ENCODE measurements at places on chromosomes 3 and 15.
A peak's percentile ranks its signal among the peaks of the same experiment; 100 is the strongest.

GRCh38 chr3:184727357-184728009, 15.6 kb upstream of the MAGEF1 start:
- DNase-seq = no peak

- no peak for DNase-seq
Observed at GRCh38 chr3:122392868-122393844, 9.2 kb downstream of the FAM162A start.

GRCh38 chr3:9142362-9142761, 107.1 kb downstream of the SRGAP3 start:
- DNase-seq = no peak

DNA sequence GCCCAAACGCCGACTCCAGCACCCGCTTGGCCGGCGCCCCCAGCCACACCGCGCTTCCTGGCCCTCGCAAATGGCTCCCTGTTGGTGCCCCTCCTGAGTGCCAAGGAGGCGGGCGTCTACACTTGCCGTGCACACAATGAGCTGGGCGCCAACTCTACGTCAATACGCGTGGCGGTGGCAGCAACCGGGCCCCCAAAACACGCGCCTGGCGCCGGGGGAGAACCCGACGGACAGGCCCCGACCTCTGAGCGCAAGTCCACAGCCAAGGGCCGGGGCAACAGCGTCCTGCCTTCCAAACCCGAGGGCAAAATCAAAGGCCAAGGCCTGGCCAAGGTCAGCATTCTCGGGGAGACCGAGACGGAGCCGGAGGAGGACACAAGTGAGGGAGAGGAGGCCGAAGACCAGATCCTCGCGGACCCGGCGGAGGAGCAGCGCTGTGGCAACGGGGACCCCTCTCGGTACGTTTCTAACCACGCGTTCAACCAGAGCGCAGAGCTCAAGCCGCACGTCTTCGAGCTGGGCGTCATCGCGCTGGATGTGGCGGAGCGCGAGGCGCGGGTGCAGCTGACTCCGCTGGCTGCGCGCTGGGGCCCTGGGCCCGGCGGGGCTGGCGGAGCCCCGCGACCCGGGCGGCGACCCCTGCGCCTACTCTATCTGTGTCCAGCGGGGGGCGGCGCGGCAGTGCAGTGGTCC, 3.5 kb downstream of the ISLR2 start:
- DNase-seq = no peak

DNA sequence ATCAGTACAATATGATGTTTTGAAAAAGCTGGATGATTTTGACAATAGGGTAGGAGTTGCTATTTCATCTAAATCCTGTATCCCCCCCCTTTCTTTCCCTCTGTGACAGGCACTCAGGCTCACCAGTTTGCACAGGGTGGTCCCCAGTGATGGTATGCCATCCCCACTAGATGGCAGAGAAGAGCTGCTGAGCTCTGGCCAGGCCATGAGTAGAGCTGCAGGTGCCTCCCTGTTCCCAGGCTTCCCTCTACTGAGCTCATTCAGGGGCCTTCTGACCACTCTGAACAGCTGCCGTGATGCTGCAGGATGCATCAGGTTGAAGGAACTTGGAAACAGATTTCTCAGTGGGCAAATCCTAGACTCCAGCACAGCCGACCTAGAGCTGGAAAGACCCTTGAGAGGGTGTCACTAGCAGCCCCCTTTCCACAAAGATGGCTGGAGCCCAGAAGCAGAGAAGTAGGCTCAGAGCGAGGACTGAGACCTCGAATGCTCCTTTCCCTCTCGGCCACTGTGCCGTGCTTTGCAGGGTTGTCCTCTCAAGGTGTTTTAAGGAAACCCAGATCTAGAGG, 45.1 kb downstream of the EFCAB12 start:
- peak; percentile 27 for DNase-seq

- DNase-seq = no peak
Observed at GRCh38 chr3:172216911-172217310, 177.5 kb downstream of the FNDC3B start.

DNA sequence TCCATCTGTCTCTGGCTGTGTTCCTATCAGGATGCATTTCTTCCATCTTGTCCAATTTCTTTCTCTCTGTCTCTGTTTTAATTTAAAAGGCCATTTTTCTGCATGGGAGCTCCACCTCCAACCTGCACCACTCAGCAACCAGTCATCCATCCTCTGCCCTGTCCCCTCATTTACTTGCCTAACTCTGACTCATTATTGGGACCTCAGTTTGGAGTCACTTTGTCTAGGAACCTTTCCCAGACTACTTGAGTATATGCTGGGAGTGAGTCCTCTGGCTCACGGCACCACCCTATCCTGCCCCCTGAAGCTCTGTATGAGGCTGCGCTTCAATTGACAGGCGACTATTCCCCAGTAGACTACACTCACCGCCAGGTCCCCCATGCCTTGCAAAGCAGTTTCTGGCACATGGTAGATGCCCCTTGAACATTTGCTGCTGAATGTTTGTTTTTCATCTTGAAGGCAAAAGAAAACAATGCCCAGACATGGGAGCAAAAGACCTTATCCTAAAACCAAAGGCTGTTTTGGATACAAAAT, 513.3 kb upstream of the CFAP20DC start:
- no peak for DNase-seq

DNA sequence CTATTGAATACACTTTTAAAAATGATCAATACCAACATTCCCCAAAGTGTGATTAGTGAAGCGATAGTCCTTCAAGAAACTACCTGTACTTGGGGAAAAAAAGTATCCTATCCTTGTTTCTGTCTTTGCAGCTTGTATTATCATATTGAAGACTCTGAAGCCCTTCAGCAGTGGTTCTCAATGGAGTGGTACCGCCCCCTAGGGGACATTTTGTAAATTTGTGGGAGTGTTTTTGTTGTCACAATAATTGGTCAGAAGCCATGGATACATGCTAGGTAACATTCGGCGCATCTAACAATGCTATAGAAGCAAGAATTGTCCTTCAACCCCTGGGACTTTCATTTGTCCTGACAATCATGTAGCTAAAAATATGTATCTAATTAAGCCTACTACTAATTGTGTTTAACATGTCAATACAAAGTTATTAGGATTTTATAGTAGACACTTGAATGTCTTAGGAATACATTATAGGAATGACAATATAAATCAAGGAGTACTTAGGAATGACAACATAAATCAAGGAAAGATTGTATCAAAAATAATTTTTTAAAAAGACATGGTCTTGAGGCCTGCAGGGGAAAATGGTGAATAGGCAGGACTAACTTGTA, 53.7 kb downstream of the NMD3 start:
- peak; percentile 26 for DNase-seq

- no peak for DNase-seq
Observed at GRCh38 chr3:186461141-186461540, 83.0 kb downstream of the CRYGS start.

GRCh38 chr15:79086814-79087213, 3.8 kb downstream of the RASGRF1 start:
- no peak for DNase-seq

- no peak for DNase-seq
Observed at GRCh38 chr3:187265461-187265955, 26.0 kb downstream of the MASP1 start.

GRCh38 chr15:64883100-64883581, 28.6 kb upstream of the ANKDD1A start:
- no peak for DNase-seq

- no peak for DNase-seq
Observed at GRCh38 chr3:24502690-24503089, 8.0 kb upstream of the THRB start.

GRCh38 chr3:115616461-115616860, 6.8 kb upstream of the GAP43 start:
- DNase-seq = no peak

GRCh38 chr3:188950832-188951489, 220.8 kb upstream of the TPRG1 start:
- no peak for DNase-seq

- DNase-seq = no peak
Observed at GRCh38 chr3:77370413-77370812, 330.5 kb downstream of the ROBO2 start.

DNA sequence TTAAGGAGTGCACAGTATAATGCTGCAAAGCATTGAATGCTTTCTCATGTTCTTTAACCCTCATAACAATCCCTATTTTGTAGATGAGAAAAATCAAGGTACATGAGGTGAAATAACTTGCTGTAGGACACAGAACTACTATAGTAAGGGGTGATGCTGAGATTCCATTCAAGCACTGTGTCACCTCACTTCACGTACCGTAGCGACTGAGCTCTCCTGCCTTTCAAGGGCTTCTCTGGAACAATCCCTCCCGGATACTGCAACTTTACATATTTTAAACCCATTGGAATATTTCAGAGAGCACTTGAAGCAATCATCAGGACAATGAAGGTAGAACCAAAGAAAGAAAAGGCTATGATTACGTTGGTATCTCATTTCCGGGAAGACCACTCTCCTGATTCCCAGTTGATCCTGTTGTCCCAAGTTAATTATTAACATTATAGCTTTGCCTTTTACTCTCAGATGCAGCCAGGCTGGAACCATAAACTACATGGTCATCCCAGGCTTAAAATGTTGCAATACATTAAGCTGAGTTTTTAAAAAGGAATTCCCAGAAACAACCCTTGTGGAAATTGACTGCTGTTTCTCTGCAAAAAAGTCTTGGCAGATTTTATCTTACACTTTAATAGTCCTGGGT, 252.2 kb upstream of the IGF1R start:
- DNase-seq = no peak

DNA sequence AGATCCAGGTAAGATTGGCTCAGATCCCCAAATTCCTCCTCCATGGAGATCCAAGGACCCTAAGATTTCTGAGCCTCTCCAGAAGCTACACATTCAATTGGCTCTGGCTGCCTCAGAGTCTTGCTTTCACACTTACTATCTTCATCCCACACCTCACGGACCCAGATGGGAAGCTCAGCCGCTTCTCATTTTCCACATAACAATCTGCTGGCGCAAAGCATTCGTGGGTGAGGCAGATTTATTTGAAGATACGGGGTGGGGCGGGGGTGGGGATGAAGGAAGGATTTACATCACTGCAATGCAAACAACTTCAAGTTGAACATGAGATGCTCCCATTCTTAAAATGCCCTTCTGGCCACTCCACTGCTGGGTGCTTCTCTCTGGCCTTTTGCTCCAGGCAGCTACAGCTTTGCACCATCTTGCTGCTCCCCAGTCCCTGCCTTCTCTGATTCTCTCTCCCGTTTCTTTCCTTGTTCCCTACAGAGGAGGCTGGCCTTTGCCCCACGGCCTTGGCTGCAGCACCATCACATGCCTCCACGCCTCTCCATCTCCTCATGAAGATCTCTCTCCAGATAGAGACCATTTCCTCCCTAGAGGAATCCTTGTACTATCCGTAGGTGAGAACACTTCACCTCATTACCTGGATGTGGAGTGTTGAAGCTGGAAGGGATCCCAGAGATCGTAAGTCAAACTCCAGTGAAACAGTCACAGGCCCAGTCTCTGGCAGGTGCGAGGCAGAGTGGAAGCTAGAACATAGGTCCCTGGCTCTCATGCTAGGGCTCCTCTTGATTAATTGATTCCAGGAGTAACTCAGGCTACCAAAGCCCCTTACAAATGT, 175.9 kb downstream of the RPLP1 start:
- no peak for DNase-seq

DNA sequence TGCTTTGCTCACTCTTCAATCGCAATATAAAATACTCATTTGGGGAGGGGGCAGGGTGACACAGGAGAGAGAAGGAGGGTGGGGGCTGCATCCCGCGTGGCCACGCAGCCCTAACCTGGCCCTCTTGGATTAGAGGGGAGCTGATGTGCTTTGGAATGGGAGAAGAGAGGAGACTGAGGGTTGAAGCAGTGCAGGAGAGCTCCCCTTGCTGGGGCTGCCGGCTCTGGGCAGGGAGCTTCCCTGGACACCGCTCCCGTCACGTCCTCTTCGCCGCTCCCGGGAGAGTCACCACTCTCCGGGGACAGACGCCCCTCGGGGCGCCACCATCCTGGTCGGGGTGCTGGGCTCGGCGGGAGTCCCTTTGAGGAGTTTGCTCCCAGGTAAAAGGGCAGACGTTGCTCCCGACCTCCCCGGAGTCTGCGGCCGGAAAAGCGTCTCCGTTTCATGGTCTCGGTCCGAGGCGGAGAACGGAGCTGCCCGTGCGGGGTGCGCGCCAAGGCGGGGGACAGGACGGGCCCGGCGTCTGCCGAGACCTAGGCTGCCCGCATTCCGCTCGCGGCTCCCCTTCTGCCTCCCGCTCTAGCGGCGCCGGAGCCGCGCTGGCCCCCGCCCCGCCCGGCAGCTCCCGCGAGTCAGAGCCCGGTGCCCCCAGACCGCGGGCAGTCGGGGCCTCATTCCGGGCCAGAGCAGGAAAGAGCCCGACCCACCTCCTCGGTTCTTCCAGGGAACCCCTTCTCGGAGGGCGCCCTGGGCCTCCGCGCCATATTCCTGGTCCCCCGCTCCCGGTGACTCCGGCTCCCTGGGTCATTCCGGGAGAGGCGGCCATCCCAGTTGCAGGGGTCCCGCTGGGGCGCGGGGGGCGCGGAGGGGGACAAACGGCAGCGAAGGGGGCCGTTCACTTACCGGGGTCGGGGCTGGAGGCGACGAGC, 603 bp downstream of the SLC7A14 start:
- no peak for DNase-seq

GRCh38 chr15:64695561-64695992, 79.8 kb downstream of the RBPMS2 start:
- no peak for DNase-seq

DNA sequence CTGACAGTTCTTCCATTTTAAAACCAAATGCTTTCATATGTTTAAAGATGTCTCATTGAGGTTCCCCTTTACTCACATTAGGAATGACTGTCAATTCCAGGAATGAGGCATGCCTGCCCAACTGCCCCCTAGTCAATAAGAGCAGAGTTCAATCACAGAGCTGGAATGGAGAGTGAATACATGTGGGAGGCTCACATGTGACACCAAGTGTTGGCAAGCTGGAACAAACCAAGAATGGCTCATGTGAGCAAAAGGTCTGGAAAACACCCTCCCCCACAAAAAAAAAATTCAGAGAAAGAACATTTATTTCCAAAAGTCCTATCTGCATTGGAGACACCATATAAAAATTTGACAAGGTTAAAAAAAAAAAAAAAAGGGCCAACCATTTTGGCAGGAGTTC, 3.7 kb downstream of the PBRM1 start:
- no peak for DNase-seq

- no peak for DNase-seq
Observed at GRCh38 chr3:119291062-119291700, 3.0 kb upstream of the ARHGAP31 start.

DNA sequence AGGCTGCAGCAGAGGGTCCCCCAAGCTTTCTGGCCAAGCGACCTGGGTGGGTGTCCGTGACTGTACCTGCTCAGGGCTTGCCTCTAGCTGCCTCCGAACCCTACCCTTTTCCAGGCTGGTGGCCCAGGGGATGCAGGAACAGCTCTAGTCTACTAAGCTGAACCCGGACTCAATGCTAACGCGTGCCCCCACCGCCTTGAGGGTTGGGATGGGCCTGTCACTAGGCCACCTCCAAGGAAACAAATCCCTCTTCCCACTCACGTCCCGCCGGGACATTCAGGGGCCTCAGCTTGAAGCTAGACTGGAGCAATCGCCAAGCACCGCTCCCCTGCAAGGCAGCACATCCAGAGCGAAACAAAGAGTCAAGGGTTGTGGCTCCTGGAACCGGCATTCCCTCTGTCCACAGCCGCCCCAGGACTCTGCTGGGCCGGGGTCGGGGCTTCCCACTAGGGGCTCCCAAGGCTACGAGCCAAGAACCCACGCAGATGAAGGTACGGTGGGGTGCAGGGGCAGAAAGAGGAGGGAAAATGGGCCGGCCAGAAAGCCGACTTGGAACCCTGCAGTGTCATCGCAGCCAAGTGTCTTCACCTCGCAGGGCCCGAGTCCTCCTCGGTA, 2.9 kb downstream of the FBXL22 start:
- DNase-seq = no peak

Measured in T-helper 17 cell (primary cell).